ENCODE measurements at places on chromosomes 3 and 15. TPM values are rescaled to one million over a fixed set of nuclear protein-coding genes. Genes with fewer than 3 reads are reported as not detected.
A peak's percentile ranks its signal among the peaks of the same experiment; 100 is the strongest.

- H3K36me3 ChIP-seq: no peaks in the 10 kb centered on the region
- no peak for DNase-seq
- no peaks in the 10 kb centered on the region for H3K27me3 ChIP-seq
- no peak overlapping the region for H3K4me3 ChIP-seq
Measured at GRCh38 chr3:170090601-170090981, 52.8 kb downstream of the GPR160 start.

- H3K36me3 ChIP-seq: no peaks in the 10 kb centered on the region
- H3K4me1 ChIP-seq: no peaks in the 10 kb centered on the region
- H3K27me3 ChIP-seq: no peaks in the 10 kb centered on the region
- no peak overlapping the region for H3K27ac ChIP-seq
- H3K4me3 ChIP-seq: no peak overlapping the region
Measured at GRCh38 chr3:40624189-40624769, 99.5 kb downstream of the ZNF621 start.

- no peaks in the 10 kb centered on the region for H3K27me3 ChIP-seq
- H3K4me1 ChIP-seq: no peaks in the 10 kb centered on the region
- H3K4me3 ChIP-seq: no peak overlapping the region
- no peak for DNase-seq
- H3K27ac ChIP-seq: no peak overlapping the region
Measured at GRCh38 chr15:97200161-97200560, 760.3 kb upstream of the ARRDC4 start.

- H3K4me1 ChIP-seq: no peaks in the 10 kb centered on the region
- no peak for DNase-seq
- H3K36me3 ChIP-seq: no peaks in the 10 kb centered on the region
- no peaks in the 10 kb centered on the region for H3K27me3 ChIP-seq
- H3K4me3 ChIP-seq: no peak overlapping the region
Measured at GRCh38 chr3:12294885-12295580, 6.2 kb downstream of the PPARG start.

Gene ALDH1A3
- 13.7 TPM for total RNA-seq

GRCh38 chr3:152043620-152044019 lies 170.2 kb downstream of the SUCNR1 start:
- H3K4me1 ChIP-seq: no peaks in the 10 kb centered on the region
- no peak for DNase-seq
- H3K36me3 ChIP-seq: no peaks in the 10 kb centered on the region
- H3K27me3 ChIP-seq: no peaks in the 10 kb centered on the region
- no peak overlapping the region for H3K4me3 ChIP-seq

DNA sequence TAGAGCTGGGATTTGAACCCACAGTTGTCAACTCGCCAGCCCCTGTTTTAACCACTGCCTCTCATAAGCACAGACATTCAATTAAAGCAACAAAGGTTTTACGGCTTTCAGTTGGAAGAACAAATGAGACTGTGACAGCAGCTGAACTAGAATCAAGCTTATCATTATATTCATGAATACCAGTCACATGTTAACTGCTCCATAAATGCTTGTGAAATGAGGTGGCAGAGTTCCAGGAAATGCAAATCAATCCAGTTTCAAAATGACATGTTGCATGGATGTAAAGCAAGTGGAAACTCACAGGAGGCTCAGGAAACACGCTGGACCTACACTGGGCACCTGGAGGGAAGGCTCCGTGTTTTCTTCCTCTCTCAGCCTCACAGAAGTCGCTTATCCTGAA lies 3.9 kb downstream of the GP5 start:
- no peaks in the 10 kb centered on the region for H3K36me3 ChIP-seq
- no peak for DNase-seq
- H3K27me3 ChIP-seq: peaks cover 19% of the 10 kb centered on the region

Gene CFAP20DC
- total RNA-seq: 1.2 TPM

- no peaks in the 10 kb centered on the region for H3K4me1 ChIP-seq
- no peak overlapping the region for H3K27ac ChIP-seq
- no peak overlapping the region for H3K4me3 ChIP-seq
- no peak for DNase-seq
Measured at GRCh38 chr15:100266166-100266565, 75.6 kb downstream of the ADAMTS17 start.

DNA sequence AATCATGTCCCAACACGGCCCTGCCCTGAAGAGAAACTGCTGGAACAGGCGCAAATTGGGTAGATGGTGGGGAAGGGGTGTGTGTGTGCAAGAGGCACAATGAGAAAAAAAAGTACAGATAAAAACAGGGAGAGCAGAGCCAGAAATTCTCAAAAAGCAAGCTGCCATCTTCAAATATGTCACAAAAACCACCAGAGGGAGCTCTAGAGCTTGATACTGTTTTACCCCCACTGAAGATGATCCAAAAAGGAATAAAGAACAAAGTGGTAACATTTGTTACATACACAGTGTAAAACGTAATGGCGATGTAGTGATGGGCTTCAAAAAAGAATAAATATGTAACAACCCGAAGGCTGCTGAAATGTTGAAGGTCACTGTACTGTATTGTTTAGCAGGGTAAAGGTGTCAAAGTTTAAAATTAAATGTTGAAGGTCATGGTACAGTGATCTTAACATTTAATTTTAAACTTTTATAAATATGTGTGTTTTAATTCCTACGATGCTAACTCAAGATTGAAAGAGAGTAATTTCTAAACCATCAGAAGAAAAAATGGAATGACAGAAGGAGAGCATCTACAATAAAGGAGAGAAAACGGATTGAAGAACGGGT lies 6.0 kb downstream of the SNRPA1 start:
- H3K4me1 ChIP-seq: peaks cover 11% of the 10 kb centered on the region
- no peak for DNase-seq
- H3K36me3 ChIP-seq: peaks cover 51% of the 10 kb centered on the region
- H3K27me3 ChIP-seq: no peaks in the 10 kb centered on the region
- no peak overlapping the region for H3K4me3 ChIP-seq
- H3K27ac ChIP-seq: no peak overlapping the region

DNA sequence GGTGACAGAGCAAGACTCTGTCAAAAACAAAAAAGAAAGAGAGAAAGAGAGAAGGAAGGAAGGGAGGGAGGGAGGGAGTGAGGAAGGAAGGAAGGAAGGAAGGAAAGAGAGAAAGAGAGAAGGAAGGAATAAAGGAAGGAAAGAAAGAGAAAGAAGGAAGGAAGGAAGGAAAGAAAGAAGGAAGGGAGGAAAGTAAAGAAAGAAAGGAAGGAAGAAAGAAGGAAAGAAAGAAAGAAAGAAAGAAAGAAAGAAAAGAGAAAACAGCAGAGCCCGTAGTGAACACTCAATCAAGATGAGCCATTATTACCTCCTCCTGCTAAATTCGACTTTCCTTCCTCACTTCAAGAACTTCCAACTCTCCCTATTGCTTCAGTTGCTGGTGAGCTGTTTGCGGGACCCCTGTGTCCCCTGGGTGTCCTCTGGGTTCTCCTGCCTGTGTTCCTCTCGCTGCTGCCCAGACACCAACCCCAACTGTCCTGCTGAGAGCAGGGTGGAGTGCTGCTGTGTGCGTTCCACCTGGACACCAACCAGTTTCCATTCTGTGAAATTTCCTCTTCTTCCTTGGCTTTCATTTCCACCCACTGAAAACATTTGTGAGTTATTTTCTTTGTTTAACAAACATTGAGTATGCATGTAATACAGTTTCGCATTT lies 266.4 kb downstream of the FAM43A start:
- no peak overlapping the region for H3K27ac ChIP-seq
- H3K27me3 ChIP-seq: no peaks in the 10 kb centered on the region
- peaks cover 6% of the 10 kb centered on the region for H3K4me1 ChIP-seq
- H3K4me3 ChIP-seq: no peak overlapping the region
- H3K36me3 ChIP-seq: no peaks in the 10 kb centered on the region

DNA sequence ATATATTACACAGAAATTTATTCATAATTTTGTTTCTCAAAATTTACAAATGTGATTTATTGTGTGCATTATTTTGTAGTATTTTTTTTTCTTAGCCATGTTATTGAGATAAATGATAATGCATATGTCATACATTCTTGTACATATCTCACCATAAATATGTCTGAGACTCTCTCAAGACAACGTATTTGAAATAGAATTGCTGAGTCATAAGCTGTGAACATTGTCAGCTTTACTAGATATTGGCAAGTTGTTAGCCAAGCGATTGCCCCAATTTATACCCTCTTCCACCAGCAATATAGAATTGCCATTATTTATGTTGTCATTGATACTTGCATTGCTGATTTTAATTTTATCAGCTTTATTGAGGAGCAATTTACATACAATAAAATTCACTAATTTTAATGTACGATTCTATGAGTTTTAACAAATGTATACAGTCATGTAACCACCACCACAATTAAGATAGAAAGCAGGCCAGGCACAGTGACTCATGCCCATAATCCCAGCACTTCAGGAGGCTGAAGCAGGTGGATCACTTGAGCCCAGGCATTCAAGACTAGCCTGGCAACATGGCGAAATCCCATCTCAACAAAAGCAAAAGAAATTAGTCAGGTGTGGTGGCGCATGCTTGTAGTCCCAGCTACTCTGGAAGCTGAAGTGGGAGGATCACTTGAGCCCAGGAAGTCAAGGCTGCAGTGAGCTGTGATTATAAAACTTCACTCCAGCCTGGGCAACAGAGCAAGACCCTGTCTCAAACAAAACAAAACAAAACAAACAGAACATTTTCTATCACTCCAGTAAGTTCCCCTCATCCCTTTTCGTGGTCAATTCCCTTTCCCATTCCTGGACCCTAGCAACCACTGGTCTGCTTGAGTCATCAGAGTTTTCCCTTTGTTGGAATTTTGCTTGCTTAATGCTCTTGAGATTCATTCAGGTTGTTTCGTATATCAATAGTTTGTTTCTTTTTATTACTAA lies 373.1 kb downstream of the MFSD1 start:
- no peaks in the 10 kb centered on the region for H3K4me1 ChIP-seq
- H3K27ac ChIP-seq: no peak overlapping the region
- DNase-seq: no peak
- no peaks in the 10 kb centered on the region for H3K27me3 ChIP-seq
- H3K36me3 ChIP-seq: no peaks in the 10 kb centered on the region

- H3K27ac ChIP-seq: peak overlapping the region; percentile 94
- DNase-seq: no peak
- no peaks in the 10 kb centered on the region for H3K27me3 ChIP-seq
- H3K4me1 ChIP-seq: peaks cover 58% of the 10 kb centered on the region
- peaks cover 49% of the 10 kb centered on the region for H3K36me3 ChIP-seq
Measured at GRCh38 chr15:64161688-64162477, 939 bp downstream of the PPIB start.

- H3K27me3 ChIP-seq: no peaks in the 10 kb centered on the region
- H3K36me3 ChIP-seq: peaks cover 6% of the 10 kb centered on the region
- no peak overlapping the region for H3K4me3 ChIP-seq
- peaks cover 7% of the 10 kb centered on the region for H3K4me1 ChIP-seq
- DNase-seq: no peak
Measured at GRCh38 chr3:66227915-66228314, 7.1 kb downstream of the SLC25A26 start.

DNA sequence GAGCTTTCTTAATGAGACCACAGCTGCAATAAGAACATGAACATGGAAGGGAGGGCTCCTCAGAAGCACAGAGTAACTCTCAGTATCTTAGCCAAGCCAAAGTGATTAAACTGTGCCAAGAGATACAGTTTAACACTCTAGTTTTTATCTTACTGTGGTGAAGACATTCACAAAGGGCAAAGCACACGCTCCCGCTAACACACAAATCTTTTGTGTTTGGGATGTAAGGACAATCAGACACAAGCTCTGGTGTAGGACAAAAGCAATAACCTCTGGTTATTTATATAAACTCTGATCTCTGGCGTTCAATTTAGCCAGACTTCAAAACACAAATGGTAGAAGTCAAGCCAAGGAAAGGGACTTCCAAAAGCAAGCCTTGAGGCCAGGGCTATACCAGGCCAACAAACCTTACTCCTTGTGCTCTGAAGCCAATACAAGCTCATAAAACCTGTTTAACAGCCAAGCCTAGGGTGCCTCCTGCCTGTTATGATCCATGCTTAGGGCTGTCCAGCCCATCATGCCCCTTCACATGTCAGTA lies 27.8 kb downstream of the DPH3 start:
- H3K4me1 ChIP-seq: no peaks in the 10 kb centered on the region
- H3K27me3 ChIP-seq: no peaks in the 10 kb centered on the region
- H3K27ac ChIP-seq: no peak overlapping the region
- no peak overlapping the region for H3K4me3 ChIP-seq
- DNase-seq: no peak

Data from left lung (tissue), 14 donors.